ENCODE measurements at places on chromosomes 1 and 21.

GRCh38 chr1:235673981-235674380 is 24.4 kb upstream of the GNG4 start:
- DNase-seq: no peak

DNA sequence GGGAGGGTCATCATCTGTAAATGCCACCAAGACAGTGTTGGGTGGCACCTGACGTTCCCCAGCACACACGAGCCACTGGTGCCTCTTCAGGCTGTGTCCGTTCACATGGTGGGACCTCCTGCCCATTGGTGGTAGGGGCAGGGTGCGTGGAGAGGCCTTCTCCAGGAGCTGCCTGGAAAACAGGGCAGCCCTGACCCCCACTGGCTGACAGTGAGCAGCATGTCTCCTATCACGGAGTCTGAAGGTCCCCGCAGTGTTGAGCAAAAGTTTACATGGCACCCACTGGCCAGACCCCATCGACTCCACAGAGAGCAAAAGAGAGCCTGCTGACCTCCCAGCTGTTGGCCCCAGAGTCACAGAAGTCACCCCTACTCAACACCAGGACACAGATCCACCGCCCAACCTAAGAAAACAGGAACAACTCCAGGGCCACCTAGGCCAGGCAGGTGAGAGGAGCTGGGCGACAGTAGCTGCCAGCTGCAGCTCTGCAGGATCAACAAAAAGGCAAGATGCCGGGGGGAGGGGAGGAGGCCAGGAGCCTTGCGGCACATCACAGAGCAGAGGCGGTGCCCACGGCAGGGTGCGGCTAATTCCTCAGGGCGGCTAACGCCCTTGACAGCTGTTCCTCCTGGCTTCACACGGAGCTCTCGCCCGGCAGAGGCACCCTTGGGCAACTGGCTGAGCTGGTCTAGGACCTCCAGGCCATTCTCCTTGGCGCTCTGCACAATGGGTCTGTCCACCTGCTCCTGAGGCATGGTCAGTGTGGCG is 14.4 kb upstream of the IFI6 start:
- DNase-seq: no peak

- DNase-seq: no peak
Measured at GRCh38 chr1:35452106-35452774, 105.0 kb downstream of the KIAA0319L start.

DNA sequence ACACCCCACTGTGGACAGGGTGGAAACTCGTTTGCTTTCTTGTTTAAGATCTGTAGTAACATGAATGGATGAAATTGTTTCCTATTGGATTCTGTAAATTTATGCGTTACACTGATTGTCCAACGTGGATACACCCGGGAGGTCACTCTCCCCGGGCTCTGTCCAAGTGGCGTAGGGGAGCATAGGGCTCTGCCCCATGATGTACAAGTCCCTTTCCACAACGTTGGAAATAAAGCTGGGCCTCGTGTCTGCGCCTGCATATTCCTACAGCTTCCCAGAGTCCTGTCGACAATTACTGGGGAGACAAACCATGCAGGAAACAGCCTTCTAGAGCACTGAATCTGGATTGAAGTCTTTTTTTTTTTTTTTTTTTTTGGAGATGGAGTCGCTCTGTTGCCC is 1.4 kb downstream of the RCC1 start:
- DNase-seq: peak; percentile 55

DNA sequence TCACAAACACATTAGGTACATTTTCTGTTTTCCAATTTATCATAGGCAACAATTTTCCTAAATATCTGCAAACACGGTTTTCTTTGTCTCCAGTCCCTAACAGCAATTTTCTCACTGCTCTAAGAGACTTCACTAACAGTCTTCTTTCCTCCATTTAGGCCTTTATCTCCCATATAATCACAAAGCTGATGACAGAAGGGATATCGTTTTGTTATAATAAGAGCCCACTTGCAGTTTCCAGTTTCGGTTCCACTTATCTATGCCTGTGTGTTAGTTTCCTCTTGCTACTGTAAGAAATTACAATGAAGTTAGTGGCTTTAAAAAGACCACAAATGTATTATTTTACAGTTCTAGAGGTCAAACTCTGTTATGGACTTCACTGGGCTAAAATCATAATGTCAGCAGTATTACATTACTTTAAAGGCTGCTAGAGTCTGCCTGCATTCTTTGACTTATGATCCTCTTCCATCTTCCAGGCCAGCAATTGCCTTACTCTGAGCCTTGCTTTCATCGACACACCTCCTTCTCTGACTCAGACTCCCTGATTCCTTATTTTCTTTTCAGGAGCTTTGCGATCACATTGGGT is 549.3 kb downstream of the NCAM2 start:
- DNase-seq: no peak

DNA sequence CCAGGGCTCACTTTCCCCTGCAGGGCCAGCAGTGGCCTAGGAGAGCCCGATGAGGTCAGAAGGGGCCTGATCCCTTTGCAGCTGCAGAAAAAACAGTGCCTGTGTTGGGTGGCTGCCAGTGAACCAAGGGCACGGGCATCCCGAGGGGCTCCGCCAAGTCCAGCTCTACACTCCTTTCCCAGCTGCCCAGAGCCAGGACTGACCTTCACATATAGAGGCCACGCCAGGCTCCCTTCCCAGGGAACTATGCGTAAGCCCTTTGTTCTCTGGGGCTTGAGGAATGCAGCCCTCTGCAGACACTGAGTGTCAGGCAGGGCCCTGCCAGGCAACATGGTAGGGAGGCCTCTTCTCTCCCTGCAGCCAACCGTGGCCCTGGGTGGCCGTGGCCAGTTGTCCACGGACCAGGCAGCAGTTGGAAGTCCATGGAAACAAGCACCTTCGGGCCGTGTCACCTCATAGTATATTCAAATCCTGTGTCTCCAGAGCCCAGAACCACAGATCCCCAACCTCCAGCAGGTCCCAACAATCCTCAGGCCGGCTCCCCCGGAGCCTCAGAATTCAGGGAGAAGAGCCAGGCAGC is 194.0 kb downstream of the NPHP4 start:
- DNase-seq: no peak

- DNase-seq: no peak
Measured at GRCh38 chr1:23480187-23481025, 3.6 kb downstream of the ASAP3 start.

GRCh38 chr1:93740601-93741031 is 59.0 kb upstream of the BCAR3 start:
- no peak for DNase-seq

GRCh38 chr1:225689882-225690459 is 37.0 kb upstream of the ENAH start:
- no peak for DNase-seq

- DNase-seq: no peak
Measured at GRCh38 chr1:231487910-231488309, 40.6 kb upstream of the TSNAX start.

- DNase-seq: no peak
Measured at GRCh38 chr1:90795431-90795830, 78.3 kb upstream of the BARHL2 start.

- no peak for DNase-seq
Measured at GRCh38 chr1:118944133-118944532, 44.0 kb downstream of the TBX15 start.

- DNase-seq: no peak
Measured at GRCh38 chr1:63747445-63747844, 26.4 kb upstream of the ROR1 start.

DNA sequence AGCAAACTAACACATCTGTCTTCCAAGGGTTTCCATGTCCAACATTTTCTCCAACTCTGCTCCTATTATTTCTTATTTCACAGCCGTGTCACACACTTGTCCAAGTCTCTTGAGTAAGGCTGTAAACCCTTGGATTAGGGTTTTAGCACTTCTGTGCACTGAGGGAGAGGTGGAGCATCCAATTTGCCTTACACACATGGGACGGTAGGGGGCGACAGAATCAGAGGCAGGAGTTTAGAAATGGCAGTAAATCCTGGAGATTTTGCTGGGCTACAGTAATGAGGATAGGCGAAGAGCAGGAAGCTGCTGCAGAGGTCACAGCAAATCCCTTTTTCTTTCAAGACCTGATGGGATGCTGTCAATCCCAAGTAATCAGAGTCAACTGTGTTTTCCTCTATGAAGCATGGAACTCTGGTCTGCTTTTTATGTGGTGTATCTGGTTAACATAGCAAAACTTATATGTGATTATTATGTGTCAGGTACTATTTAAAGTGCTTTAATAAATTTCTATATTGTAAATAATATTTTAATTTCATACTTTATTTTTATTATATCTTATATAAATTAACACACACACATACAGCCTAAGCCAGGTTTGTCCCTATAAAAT is 15.4 kb upstream of the LCE5A start:
- peak; percentile 28 for DNase-seq

DNA sequence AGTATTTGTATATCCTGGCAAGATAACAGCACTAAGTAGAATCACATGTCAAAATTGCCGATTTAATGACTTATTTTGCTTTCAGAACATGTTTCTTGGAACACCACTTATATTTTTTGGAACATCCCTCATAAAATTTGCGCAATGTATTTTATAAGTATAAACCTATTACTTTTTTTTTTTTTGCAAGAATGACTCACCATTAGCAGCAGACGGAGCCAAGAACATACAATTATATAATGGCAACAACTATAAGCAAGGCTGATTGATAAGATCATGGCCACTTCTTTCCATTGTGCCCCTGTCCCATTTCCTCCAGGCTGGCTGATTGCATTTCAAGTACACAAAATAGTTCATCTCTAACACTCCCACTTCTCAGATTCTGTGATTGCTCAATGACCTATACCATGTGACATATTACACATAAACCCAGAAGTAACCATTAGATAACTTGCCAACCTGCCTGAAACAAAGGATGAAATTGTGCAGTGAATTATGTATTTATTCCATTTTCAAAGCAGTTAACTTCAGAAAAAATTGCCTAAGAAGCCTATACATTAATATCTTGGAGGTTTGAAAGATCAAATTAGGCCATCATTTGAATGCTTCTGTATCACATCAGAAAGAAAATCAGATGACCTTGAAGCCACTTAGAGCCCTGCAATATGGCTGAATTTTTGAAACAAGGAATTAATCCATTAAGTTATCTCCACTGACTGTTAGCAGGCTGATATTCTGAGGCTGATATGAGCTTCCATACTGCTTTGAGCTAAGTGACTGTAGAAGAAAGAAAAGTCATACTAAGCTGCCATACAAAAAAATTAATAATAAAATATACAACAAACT is 77.8 kb upstream of the PRMT6 start:
- DNase-seq: no peak

DNA sequence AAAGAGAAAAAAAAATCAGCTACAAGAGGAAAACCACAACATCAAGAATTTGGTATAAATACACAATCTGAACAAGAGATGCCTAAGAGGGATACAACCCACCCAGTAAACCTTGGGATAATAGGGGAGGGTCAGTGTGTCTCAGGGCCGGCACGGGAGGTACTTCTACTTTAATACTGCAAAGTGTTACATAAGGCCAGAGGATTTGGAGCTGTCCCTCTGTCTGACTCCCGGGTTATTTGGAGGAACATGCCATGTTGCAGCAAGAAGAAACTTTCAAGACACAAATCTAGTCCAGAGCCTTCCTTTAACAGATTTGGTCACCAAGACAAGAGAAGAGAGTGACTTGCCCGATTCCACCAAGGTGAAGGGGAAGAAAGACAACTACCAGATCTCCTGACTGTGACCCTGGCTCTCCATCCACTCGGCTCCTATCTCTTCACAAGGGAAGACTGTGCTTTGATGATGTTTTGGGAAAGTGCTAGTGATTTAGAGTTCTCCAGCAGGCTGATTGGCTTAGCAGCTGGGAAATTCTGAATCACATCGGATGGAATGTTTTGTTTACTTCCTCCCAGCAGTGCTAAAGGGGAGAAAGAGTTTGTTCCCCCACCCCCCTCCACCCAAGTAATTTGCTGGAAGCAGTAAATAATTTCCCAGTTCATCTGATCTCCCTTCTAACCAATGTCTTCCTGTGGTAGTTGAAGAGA is 29.3 kb downstream of the SGIP1 start:
- no peak for DNase-seq

DNA sequence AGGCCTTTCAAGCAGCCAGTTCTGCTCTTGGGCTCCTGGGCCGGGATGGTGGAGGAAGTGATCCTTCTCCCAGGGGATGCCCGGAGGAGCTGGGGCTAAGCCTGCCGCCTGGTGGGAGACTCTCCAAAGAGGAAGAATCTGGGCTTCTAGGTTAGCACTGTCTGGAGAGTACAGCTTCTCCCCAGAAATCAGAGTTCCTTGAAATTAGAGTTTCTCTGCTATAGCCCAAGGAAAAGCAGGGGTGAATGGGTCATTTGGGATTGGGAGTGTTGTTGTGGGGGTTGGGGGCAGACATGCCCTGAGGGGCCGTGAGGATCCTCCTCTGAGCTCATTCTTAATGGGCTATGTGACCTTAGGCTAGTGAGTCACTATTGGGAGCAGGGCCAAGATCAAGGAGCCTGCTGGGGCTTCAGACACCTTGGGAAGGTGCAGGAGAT is 6.5 kb downstream of the LGR6 start:
- DNase-seq: no peak

DNA sequence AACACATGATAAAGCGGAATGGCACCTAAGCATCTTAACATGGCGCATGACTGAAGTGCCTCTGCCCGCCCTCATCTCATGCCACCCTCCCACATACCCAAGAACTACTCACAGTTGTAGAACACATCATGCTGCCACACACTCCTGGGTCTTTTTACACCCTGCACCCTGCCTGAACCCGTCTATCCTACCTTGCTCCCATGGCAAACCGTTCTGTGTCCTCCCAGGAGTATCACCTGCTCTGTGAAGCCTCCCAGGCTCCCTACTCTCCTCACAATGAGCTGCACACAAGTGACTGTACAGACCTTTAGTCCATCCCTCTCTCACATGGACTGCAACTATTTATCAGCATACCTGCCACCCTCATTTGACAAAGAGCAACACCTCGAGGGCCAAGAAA is 144.0 kb downstream of the TGFBR3 start:
- no peak for DNase-seq

- DNase-seq: no peak
Measured at GRCh38 chr1:27374362-27375086, at the start of gene FCN3. Gene FCN3 (minus strand): TSS chr1:27374824. CDS start chr1:27374818, 6 bp downstream.

DNA sequence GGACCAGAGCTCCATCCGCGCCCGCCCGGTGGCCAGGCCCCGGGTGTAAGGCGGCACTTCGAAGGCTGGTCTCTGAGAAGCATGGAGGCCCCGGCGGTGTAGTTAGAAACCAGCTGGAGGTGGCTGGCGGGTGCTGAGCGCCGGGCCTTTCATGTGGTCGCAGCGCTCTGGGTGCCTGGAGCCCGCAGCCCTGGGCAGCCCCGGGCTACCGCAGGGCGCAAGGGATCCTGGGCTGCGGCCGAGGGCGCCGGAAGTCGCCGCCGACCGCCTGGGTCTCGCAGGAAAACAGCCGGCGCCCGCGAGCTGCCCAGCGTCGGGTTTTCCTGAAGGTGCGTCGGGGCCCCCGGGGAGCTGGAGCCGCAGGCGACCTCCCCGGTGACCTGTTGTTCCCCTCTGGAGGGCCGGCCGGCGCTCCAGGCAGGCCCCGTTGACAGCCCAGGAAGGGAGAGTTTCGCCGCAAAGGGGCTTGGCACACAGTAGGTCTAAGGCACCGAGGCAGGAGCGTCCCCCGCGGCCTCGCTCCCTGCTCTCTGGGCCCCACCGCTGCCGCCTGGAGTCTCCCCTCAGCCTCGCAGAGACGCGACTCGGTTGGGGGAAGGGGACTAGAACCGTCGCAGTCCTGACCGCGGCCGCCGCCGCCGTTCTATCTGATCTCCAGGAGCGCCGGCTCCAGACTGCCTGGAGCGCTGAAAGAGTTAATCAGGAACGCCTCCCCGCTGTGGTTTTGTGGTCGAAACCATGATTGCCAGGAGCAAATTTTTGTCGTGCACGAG is 2.7 kb downstream of the GRHL3 start:
- peak; percentile 85 for DNase-seq

Data from stimulated activated CD4-positive, alpha-beta T cell treated with anti-CD3 and anti-CD28 coated beads, Interleukin-2, amount 100 ng/mL, for 24 hours (primary cell).